ENCODE measurements at places on chromosomes 3 and 15.

DNA sequence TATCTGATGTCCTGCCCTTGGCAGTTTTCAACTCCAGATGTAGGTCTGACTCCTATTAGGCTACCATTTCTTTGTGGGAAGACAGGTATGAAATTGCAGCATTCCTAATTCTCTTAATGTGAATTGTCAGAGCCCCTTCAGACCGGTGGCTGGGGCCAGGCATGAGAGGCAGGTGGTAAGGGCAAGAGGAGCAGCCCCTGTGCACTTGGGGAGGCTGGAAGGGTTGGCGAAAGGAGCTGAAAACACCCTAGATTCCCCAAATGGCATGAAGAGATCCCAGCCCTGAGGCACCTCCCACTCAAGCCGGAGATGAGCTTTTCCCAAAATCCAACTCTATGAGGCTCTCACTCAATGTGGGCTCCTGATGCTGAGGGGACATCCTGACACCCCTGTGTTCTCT lies 453.2 kb downstream of the NR2F2 start:
- DNase-seq: no peak

DNA sequence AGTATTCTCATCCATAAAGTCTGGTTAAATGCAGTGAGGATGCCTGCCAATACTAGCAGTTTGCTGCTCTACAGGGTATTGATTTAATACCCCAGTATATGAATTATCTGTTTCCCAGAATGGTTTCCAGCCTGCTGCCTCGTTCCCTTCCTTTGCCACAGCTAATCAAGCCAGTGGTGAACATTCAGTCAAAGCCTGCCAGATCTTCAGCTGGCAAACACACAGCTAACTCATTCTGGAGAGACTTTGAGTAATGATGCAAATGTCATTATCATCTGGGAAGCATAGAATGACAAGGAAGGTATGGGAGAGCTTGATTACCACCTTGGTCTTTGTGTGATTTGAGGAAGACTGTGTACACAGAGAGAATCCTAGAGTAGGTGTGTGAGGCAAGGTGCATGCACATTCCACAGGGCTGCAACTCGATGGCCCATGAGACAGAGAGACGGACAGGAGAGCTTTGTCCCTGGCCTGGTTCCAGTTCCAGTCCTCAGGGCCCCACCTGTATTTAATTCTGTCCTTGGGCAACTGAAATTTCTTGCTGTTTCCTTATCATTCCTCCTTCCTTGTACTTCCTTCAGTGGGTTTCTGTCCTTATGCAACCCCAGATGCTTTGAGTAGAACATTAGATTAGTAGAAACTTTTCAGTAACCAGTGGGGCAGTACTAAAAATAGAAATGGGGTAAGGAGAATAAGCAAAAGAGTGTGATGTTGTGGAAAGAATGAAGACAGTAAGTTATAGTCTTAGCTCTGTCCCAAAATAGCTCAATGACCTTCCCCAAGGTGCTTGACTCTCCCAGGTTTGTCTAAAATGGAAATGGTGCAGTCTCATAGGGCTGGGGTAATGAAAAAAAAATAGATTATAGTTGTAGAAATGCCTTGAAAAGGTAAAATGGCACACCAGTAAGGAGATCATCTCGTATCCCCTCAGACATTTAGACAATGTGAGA lies 72.5 kb downstream of the MITF start:
- no peak for DNase-seq

DNA sequence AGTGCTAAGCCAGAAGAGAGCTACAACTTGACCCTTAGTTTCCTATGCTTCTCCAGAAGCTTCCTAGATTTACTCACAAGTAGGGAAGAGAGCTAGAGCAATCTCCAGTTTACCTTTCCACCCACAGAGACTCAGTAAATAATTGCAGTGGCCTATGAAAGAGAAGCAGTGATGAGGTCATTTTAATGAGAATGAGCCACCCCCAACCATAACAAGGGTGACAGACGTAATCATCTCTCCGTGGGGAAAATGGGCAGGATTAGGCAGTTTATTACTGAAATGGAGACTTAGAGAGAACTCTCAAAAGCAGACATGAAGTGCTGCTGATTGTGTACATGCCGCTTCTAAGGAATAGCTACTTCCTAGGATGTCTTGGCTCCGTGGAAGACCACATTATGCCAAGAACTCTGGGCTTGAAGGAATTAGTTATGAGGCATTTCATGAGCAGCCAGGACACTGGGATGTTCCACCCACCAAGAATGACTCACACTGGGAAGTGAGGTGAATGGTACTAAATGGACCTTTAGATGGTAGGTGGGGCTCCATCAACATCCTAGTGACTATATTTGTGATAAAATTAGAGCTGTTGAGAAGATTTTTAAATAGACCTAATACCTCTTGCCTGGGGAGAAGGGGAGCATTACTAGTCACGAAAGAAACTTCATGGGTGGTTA lies 160.9 kb downstream of the EDEM1 start:
- DNase-seq: no peak

DNA sequence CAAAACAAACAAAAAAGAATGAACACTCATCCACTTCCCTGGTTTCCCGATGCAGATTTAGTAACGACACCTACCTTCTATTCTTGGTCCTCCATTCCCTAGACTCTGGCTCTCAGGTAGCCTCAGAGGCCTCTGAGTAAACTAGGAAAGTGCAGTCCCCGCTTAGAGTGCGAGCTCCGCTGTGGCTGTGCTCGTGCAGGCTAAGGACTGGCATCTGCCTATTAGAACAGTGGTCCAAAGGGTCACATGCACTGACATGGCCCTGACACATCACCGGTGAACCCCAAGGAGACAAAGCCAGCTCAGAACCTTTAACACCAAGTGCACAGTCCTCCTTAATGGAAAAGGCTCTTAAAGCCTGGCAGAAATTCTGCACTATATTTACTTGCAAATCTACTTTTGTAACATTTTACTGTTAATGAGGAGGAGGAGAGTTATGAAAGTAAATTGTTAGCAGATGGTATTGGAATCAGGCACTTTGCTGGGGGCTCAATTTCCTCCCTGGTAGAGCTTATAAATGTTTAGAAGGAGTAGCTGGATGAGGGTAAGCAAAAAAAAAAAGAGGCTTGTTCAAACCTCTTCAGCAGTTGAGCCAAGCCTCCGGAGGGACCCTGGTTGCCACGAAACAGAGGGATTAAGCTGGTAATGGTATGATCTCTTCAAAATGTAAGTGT lies 31.1 kb downstream of the VGLL4 start:
- DNase-seq: no peak

DNA sequence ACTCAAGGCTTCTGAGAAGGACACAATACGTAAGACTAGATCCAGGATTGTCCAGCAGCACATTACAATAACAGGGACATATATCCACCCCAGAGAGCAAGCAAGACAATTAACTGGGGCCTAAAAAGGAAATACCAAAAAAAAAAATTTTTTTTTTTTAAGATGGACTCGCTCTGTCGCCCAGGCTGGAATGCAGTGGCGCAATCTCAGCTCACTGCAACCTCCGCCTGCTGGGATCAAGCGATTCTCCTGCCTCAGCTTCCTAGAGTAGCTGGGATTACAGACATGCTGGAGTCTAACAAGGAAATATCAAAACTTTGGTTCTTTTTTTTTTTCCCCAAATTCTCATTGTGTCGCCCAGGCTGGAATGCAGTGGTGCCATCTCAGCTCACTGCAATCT lies 28.8 kb upstream of the IMPDH2 start:
- no peak for DNase-seq

DNA sequence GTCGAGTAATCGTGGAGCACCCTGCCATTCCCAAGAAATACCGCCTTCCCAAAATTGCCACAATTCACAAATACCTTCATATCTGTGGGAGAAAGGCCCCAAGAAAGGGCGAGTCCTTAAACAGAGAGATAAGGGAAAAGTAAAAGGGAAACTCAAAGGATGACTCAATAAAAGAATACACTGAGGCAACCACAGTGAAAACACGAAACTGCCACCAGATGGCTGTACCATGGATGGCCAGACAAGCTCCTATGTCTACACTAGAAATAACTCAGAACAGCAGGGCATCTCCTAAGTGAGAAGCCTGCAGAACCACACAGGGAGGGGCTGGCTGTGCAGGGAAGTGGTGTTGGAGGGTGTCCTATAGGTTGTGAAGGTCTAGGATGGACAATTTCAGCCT lies 25.0 kb downstream of the SRGAP3 start:
- peak; percentile 62 for DNase-seq

DNA sequence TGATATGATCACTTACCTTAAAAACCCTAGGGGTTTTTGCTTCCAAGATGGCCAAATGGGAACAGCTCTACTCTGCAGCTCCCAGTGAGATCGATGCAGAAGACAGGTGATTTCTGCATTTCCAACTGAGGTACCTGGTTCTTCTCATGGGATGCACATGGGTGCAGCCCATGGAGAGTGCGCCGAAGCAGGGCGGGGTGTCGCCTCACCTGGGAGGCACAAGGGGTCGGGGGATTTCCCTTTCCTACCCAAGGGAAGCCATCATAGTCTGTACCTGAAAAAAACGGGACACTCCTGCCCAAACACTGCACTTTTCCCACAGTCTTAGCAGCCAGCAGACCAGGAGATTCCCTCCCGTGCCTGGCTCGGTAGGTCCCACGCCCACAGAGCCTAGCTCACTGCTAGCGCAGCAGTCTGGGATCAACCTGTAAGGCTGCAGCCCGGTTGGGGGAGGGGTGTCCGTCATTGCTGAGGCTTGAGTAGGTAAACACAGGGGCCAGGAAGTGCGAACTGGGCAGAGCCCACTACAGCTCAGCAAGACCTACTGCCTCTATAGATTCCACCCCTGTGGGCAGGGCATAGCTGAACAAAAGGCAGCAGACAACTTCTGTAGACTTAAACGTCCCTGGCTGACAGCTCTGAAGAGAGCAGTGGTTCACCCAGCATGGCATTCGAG lies 78.6 kb downstream of the CTNNB1 start:
- DNase-seq: no peak

DNA sequence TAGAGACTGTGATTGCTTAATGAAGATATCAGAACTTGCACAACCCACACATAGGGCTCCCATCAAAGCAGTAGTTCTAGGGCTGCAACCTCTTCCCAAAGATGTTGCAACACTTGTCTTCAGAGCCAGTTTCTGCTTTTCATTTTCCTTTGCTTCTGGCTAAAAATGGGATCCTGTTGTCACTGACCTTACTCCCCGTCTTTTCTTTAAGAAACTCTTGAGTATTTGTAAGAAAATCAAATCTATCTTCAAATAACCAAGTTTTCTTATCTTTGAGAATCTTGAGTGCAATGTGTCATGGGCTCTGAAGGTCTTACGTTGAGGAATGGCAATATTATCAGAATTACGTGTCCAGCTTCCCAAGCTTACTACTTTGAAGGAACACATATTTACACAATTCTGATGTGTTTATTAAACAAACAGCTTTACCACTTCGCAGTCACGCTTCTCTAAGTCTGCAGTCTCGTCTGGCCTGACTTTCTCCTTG lies 24.1 kb downstream of the CACNA1D start:
- peak; percentile 43 for DNase-seq

Data from fibroblast of the aortic adventitia (primary cell).